ENCODE measurements at places on chromosomes 2 and 18.

GRCh38 chr18:54203914-54204313 is 20.6 kb downstream of the MBD2 start:
- H3K4me3 ChIP-seq: no peak overlapping the region
- peaks cover 15% of the 10 kb centered on the region for H3K4me1 ChIP-seq
- H3K36me3 ChIP-seq: no peaks in the 10 kb centered on the region
- H3K27me3 ChIP-seq: no peaks in the 10 kb centered on the region
- H3K27ac ChIP-seq: no peak overlapping the region

- peaks cover 9% of the 10 kb centered on the region for H3K4me1 ChIP-seq
- H3K4me3 ChIP-seq: no peak overlapping the region
- DNase-seq: no peak
- no peaks in the 10 kb centered on the region for H3K36me3 ChIP-seq
- H3K27ac ChIP-seq: no peak overlapping the region
These were observed 32.5 kb downstream of the PNO1 start for GRCh38 chr2:68189991-68190784.

- DNase-seq: no peak
- H3K27me3 ChIP-seq: no peaks in the 10 kb centered on the region
- no peak overlapping the region for H3K27ac ChIP-seq
These were observed 6.2 kb downstream of the GGCX start for GRCh38 chr2:85554980-85555612.

DNA sequence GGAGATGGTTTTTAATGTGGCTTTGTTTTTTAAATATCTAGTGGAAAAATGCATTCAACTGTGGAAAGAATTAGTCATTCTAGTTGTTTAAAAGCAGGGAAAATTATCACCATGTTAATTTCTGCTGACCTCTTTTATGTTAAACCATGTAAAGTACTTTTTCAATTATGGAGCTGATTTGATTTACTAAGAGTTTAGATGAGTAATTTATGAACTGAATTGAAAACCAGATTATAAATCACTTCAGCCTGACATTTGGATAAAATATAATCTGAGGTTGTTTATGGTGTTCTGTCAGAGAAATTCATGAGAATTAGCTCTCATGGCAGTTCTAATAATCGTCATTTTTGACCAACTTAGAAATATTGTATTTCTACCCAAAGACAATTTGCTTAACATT is 11.6 kb downstream of the ITGA4 start:
- DNase-seq: no peak
- H3K4me1 ChIP-seq: no peaks in the 10 kb centered on the region
- H3K27ac ChIP-seq: no peak overlapping the region
- H3K4me3 ChIP-seq: no peak overlapping the region
- no peaks in the 10 kb centered on the region for H3K36me3 ChIP-seq
- H3K27me3 ChIP-seq: no peaks in the 10 kb centered on the region

GRCh38 chr2:46748735-46749531 is 166.7 kb downstream of the MCFD2 start:
- peaks cover 17% of the 10 kb centered on the region for H3K4me1 ChIP-seq
- no peaks in the 10 kb centered on the region for H3K36me3 ChIP-seq
- no peak overlapping the region for H3K4me3 ChIP-seq
- DNase-seq: no peak
- H3K27ac ChIP-seq: no peak overlapping the region

DNA sequence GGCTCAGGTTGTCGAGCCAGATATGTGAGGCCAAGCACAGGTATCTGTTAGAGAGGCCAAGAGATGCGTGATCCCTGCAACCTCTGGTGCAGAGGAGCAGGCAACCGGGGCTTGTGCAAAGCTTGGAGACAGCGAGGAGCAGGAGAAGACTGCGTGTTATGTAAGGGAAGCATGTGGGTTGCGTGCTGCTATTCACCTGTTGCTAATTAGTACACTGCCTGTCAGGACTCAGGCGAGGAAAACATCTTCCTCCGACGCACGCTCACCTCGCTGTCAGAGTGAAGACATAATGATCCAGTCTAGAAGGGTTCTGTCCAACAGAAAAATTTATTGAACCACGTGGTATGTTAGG is 102.5 kb downstream of the HNRNPLL start:
- DNase-seq: no peak
- H3K36me3 ChIP-seq: no peaks in the 10 kb centered on the region
- no peak overlapping the region for H3K27ac ChIP-seq
- H3K4me3 ChIP-seq: no peak overlapping the region
- no peaks in the 10 kb centered on the region for H3K27me3 ChIP-seq

- no peak overlapping the region for H3K27ac ChIP-seq
- H3K4me3 ChIP-seq: no peak overlapping the region
- no peaks in the 10 kb centered on the region for H3K36me3 ChIP-seq
- no peaks in the 10 kb centered on the region for H3K27me3 ChIP-seq
- H3K4me1 ChIP-seq: no peaks in the 10 kb centered on the region
These were observed 122.1 kb downstream of the ACAA2 start for GRCh38 chr18:49691177-49691608.

GRCh38 chr2:236343400-236344161 is 79.4 kb upstream of the ASB18 start:
- H3K36me3 ChIP-seq: no peaks in the 10 kb centered on the region
- peaks cover 5% of the 10 kb centered on the region for H3K4me1 ChIP-seq
- H3K27me3 ChIP-seq: no peaks in the 10 kb centered on the region

- H3K27ac ChIP-seq: no peak overlapping the region
- H3K36me3 ChIP-seq: no peaks in the 10 kb centered on the region
- no peaks in the 10 kb centered on the region for H3K27me3 ChIP-seq
These were observed 121.0 kb upstream of the HAAO start for GRCh38 chr2:42913280-42913878.

DNA sequence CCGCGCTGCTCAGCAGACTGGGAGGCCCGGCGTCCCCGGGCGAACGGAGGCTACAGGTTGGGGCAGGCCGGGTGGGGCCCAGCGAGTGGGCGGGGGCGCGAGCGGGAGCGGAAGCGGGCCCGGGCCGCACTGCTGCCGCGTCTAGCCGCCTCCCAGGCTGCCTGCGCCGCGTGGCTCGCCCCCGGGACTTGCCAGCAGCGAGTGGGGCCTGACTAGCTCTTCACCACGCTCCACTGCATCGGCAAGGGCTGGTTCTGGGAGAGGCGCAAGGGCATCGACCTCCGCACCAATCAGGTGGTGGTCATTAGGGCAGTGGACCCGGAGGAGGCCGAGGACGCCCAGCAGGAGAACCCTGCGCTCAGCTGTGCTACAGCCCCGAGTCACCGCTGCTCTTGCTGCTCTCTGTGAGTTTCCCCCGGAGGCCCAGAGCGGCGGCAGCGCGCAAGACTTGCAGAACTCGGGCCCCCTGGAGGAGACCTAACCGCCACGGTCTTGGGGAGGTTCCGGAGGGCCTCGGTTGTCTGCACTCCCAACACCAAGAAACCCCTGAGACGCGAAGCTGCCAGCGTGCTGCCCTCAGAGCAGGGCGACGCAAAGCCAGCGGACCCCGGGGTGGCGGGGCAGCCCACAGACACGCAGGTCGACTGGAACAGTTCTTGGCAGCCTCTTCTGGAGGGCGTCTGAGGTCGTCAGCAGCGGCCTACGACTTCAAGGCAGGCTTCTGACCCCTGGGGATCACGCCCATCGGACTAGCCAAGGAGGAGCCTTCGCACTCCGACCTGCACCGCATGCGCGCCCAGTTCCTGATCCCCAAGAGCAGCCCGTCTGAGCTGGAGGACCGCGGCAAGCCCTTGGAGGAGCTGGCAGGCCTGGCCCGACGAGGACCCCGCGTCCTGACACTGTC is 27.2 kb upstream of the PTPN2 start:
- peak overlapping the region; percentile 34 for H3K4me3 ChIP-seq
- H3K36me3 ChIP-seq: no peaks in the 10 kb centered on the region
- no peak overlapping the region for H3K27ac ChIP-seq
- peaks cover 8% of the 10 kb centered on the region for H3K4me1 ChIP-seq

GRCh38 chr2:15749460-15750432 is 158.1 kb downstream of the DDX1 start:
- H3K27me3 ChIP-seq: no peaks in the 10 kb centered on the region
- no peaks in the 10 kb centered on the region for H3K4me1 ChIP-seq
- DNase-seq: no peak
- H3K4me3 ChIP-seq: no peak overlapping the region

DNA sequence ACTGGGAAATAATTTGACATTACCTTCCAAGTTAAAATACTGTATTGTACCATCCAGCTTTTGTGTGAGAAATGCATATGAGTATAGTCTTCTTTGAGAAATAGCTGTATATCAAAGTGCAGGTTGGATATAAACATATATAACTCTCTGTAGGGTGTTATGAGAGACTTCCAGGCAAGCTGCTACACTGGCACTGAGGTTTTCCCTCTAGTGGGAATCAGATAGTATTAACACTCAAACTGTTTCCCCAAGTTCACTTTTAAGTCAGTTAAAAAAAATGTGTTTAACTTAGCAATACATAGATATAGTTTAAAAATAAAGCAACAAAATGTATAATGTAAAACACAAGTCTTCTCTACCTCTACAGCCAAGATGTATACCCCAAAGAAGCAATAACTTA is 368.4 kb upstream of the SLC8A1 start:
- DNase-seq: no peak
- no peak overlapping the region for H3K27ac ChIP-seq
- no peaks in the 10 kb centered on the region for H3K4me1 ChIP-seq
- no peak overlapping the region for H3K4me3 ChIP-seq

- no peaks in the 10 kb centered on the region for H3K27me3 ChIP-seq
- H3K27ac ChIP-seq: no peak overlapping the region
These were observed 170.1 kb upstream of the REV1 start for GRCh38 chr2:99659874-99660273.

DNA sequence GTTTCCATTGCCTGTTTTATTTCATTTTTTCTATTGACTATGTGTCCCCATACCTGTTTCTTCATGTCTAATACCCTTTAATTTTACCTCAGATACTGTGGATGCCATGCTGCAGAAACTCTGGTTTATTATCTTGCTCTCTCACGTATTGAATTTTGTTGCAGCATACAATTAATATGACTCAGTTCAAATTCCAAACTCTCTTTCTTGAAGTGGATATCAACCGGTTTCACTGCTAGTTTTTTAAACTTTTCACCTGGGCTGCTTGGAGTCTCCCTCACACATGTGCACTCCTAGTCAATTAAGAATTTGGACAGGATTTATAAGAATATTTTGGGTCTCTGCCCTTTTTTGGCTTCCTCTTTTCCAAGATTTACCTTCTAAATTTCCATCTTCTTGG is 70.6 kb upstream of the CAPN13 start:
- no peak overlapping the region for H3K27ac ChIP-seq
- no peaks in the 10 kb centered on the region for H3K27me3 ChIP-seq
- no peak for DNase-seq
- H3K4me3 ChIP-seq: no peak overlapping the region
- H3K36me3 ChIP-seq: no peaks in the 10 kb centered on the region

DNA sequence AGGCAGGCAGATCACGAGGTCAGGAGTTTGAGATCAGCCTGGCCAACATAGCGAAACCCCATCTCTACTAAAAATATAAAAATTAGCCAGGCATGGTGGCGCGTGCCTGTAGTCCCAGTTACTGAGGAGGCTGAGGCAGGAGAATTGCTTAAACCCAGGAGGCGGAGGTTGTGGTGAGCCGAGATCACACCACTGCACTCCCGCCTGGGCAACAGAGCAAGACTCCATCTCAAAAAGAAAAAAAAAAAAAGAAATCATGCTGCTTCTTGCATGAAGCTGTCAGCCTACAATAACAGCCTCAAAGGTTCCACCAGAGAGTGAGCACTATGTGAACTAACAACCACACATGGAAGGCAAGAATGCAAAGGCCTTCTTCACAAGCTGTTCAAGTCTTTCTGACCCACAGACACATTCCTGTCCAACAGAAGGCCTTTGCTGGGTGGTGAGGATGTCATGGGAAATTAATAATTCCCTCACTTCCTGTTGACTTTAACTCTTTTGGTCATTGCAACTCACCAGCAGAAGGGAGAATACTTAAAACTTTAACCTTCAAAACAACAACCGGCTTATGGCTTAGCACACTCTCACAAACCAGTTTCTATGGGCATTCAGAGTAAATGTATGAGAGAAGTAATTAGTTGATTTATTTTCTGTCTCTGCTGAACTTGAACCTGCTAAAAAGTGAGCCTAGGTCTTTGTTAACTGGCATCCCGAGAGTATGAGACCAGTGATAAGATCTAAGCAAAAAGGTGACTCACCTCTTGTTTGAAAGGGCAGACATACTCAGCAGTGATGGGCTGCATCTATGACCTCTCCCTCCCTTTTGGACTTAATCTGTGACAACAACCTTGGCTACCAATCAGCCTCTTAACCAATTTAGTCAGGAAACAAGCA is 11.8 kb downstream of the PLEKHM3 start:
- H3K27ac ChIP-seq: no peak overlapping the region

- DNase-seq: no peak
- no peaks in the 10 kb centered on the region for H3K4me1 ChIP-seq
- no peak overlapping the region for H3K4me3 ChIP-seq
- H3K36me3 ChIP-seq: no peaks in the 10 kb centered on the region
- H3K27me3 ChIP-seq: no peaks in the 10 kb centered on the region
- no peak overlapping the region for H3K27ac ChIP-seq
These were observed 28.3 kb downstream of the SCTR start for GRCh38 chr2:119495948-119496347.

DNA sequence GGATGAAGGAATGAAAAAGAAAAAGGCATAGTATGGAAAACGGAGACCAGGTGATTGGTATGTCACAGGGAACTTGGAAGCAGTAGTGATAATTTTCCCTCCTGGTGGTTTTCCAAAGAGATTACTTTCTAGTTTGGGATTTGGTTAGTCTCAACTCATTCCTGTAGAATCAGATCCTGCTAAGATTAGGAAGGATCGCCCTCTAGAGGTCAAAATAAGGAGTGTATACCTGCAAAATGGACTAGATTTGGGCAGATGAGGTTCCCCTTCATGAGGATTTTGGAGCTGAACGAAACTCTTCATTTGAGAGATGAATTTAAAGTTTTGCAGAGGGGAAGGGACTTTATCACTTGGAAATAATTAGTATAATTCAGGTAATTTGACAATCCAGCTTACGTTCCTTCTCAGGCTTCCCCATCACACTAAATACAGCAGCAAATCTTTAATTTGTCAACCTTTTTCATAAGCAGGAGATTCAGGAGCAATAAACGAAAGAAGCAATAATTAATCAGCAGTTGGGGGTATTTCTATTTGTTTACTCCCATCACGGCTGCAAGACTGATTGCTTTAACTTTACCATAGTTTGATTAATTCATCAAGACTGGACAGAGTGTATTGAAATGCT is 65.2 kb downstream of the CCDC195 start:
- no peaks in the 10 kb centered on the region for H3K4me1 ChIP-seq
- H3K27me3 ChIP-seq: no peaks in the 10 kb centered on the region
- H3K36me3 ChIP-seq: no peaks in the 10 kb centered on the region
- H3K27ac ChIP-seq: no peak overlapping the region
- DNase-seq: no peak

DNA sequence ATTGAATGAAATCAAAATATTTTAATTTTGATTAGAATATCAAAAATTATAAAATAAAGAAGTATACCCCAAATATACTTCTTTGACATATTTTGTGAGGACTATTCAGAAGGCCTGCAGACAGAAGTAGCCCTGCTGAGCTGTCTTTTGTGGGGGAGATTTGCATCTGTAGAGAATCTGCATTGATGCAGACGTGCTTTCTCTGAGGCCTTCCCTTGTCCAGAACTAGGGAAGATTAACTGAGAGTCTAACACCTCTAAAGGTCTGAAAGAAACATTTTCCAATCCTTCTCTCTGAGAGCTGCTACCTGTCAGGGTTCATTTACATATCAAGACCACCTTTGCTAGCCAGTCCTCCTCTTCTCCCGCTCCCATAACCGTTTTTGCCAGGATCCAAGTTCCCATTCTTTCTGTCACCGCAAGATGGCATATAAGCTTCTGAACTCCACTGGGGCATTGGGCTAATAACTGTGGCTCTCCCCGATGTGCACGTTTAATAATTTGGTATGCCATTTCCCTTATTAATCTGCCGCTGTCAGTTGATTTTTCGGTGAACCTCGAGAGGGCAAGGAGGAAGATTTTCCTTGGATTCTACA is 510.4 kb upstream of the CNTNAP5 start:
- H3K36me3 ChIP-seq: no peaks in the 10 kb centered on the region
- no peak overlapping the region for H3K4me3 ChIP-seq
- H3K27ac ChIP-seq: no peak overlapping the region
- H3K27me3 ChIP-seq: no peaks in the 10 kb centered on the region
- DNase-seq: no peak
- no peaks in the 10 kb centered on the region for H3K4me1 ChIP-seq

Data from testis (tissue), 5 donors.